ENCODE measurements at places on chromosomes 4 and X.

DNA sequence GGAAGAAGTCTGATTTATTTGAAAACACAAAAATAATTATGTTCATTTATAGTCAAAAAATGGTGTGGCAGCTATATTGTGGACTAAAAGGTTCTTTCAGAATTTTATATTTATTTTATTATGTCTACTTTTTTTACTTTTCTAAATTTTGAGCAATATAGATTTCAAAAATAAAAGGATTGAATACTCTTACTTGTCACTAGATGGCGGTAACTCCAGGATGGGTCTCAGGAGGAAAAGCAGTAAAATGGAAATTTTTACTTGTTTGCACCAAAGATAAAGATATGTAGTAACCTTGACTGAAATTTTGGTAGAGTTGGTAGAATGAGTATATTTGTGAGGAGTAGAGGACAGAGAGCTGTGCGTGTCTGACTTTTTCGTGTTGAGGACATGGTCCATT is 14.5 kb upstream of the DACH2 start:
- peak; percentile 0 for DNase-seq

- no peak for DNase-seq
Measured at GRCh38 chr4:127240764-127241105, 392.0 kb upstream of the INTU start.

- no peak for DNase-seq
Measured at GRCh38 chr4:4735870-4736269, 123.6 kb upstream of the MSX1 start.

GRCh38 chr4:106584337-106584989 is 215.9 kb upstream of the GIMD1 start:
- DNase-seq = peak; percentile 64

- DNase-seq = no peak
Measured at GRCh38 chr4:147821555-147821954, 89.7 kb downstream of the ARHGAP10 start.

- DNase-seq = no peak
Measured at GRCh38 chr4:2062808-2063524, 3.8 kb downstream of the NAT8L start.

- peak; percentile 78 for DNase-seq
Measured at GRCh38 chr4:150305995-150306394, 227.8 kb downstream of the DCLK2 start.

- no peak for DNase-seq
Measured at GRCh38 chrX:15567886-15568616, 32.7 kb downstream of the ACE2 start.

- DNase-seq = peak; percentile 35
Measured at GRCh38 chrX:96776966-96777365, 92.3 kb downstream of the DIAPH2 start.

DNA sequence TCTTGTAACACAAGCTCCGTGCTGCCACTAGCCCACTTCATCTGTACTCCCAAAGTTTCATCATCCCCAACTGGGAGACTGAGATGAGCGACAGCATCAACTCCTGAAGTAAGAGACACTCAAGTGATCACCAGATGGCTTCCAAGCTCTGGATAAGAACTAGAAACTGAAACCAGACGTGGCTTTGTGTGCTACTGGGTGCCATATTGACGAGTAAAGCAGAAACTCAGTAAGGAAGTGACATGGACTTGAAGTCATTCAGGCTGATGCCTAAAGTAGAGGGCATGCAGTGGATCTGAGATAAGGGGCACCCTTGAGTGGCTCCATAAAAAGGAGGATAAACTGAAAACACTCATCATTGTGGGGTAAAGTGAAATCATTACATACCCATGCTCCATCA is 72.4 kb downstream of the PCYT1B start:
- no peak for DNase-seq

- peak; percentile 86 for DNase-seq
Measured at GRCh38 chr4:100984901-100985300, 362.4 kb downstream of the PPP3CA start.

DNA sequence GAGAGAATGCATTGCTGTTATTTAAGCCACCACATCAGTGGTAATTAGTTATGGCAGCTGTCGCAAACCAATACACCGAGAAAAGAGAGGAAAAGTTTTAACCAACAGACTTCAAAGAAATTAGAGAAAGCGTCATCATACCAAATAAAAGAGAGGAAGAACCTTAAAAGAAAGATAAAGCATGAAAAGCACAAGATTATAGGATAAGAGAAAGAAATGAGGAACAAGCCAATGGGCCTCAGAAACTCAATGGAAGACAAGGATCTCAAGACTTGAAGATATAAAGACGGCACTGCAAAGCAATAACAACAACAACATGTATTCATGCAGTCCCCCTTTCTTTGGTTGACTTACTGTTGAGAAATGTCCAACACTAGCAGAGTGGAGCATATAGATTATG is 22.8 kb upstream of the ASMTL start:
- no peak for DNase-seq

- DNase-seq = no peak
Measured at GRCh38 chrX:71809886-71810285, 46.7 kb downstream of the CXorf49B start.

GRCh38 chr4:6464842-6465588 is 7.4 kb downstream of the PPP2R2C start:
- DNase-seq = peak; percentile 5

GRCh38 chrX:63361494-63361893 is 10.4 kb upstream of the SPIN4 start:
- DNase-seq = no peak

GRCh38 chrX:134931550-134931949 is 59.2 kb upstream of the SMIM10 start:
- no peak for DNase-seq

- DNase-seq = no peak
Measured at GRCh38 chr4:3315566-3315965, 22.7 kb downstream of the RGS12 start.

- no peak for DNase-seq
Measured at GRCh38 chr4:110704748-110705439, 82.0 kb upstream of the PITX2 start.

All from fibroblast of skin of right biceps (primary cell).